ENCODE measurements at places on chromosomes 12 and 14.

GRCh38 chr12:3604748-3605586 is 114.0 kb downstream of the PRMT8 start:
- DNase-seq = no peak

DNA sequence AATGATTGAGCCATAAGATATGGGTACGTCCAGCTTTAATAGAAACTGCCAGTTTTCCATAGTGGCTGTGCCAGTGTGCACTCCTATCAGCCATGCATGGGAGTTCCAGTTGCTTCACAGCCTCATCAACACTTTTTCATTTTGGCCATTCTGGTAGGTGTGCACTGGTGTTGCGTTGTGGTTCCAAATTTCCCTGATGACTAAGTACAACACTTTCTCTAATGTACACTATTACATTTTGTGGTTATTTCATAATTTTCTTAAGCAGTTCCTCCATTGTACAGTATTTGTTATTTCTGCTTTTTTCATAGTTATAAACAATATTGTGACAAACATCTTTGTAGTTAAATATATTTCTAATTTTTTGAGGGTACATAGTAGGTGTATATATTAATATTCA is 21.5 kb upstream of the OAS1 start:
- no peak for DNase-seq

DNA sequence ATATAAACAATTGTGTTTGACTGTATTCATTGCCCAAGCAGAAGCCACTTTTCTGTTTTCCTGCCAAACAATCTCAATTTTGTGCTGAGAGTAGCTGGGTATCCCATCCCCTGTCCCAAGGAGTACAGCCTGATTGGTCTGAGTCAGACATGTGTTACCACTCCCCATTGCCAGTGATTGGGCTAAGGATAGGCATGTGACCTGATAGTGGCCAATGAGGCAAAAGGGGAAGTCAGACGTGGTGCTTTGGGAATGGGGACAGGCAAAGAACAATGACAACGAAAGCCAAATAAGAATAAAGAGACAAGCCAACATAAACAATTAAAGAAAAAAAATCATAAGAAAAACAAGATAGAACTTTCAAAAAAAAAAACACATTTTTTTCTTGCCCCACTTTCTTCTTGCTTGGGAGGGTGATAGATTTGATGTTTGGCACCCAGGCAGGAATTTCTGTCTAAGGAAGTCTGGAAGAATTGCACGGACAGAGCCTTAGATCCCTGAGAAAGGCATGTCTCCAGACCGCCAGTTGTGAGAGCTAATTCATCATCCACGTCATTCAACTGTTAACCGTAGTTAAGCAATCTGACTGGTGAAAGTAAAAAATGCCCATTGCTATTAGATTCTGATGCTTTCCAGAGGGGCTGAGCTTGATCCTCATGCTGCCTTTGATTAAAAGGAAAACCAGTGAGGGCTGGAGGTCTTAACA is 626.6 kb upstream of the TMEM132C start:
- DNase-seq = no peak

DNA sequence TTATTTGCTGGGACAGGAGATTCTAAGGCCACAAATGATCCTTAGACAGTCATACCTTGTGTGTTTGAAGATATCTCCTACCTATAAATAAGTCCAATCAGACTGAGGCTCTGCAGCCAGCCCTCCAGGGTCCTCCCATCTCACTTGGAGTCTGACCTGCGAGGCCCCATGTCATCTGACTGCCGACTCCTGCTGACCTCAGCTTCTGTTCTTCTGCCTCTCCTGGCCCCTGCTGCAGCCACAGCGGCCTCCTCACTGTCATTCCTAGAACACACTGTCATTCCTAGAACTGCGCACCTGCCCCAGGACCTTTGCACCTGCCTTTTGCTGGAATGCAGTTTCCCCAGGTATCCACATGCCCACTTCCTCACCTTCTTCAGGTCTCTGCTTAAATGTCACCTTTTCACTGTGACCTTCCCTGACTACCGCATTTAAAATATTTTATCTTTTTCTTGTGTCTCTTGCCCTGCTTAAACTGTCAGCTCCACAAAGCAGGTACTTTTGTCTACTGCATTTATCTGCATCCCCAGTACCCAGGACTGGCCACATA is 56.5 kb upstream of the RIN3 start:
- no peak for DNase-seq

DNA sequence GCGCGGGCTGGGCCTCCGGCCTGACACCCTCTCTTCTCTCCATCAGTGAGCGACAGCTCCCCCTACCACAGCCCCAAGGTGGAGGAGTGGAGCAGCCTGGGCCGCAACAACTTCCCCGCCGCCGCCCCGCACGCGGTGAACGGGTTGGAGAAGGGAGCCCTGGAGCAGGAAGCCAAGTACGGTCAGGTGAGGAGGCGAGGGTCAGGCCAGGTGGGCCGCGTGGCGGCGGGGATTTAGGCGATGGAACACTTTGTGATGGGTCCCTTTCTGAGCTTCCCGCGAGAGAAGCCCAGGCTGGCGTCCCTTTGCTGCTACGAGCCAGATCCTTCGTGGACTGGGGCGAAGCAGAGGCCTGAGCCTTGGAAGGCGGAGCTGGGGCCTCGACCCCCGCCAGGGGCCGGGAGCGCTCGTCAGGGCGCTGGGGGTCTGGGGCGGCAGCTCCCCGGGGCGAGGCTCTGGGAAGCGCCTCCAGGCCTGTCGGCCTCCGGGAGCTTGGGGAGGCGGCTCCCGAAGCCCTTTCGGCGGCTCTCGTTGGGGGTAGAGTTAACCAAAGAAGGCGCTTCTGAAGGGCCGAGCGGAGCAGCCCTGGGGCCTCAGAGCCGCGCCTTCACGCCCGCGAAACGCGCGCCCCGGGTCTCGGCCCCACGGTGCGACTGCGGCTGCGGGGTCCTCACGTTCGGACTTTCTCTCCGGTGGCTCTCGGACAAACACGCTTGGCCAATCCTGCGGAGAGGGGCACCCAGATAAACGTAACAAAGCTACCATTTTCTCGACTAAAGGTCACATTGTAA is 5.0 kb downstream of the PAX9 start:
- no peak for DNase-seq

- no peak for DNase-seq
Measured at GRCh38 chr14:51811706-51812105, 48.7 kb upstream of the GNG2 start.

DNA sequence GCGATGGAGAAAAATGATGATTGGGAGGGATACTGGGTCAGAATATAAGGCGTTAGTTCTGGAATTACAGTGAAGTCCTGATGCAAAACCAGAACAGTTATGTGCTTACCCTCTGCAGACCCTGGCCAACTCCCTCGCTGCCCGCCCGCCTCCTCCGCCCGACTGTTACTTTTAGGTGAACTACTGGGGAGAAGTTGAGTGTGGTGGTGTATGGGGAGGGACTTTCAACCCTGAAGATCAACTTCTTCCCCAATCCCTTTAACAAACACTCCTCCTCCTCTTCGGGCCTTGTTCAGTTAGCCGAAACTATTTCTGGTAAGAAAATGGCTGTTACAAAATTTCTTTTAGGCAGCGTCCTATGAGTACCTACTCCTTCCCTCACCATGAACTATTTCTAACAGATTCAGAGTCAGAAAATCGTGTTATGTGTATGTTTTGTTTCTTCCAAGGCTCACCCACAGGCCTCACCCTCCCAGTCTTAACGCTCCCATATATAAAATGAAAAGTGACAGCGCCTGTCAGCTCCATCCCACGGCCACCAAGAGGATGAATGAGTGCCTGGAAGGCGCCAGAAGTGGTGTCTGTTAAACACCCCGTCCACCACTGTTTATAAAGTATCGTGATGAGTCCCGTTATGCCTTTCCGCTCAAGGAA is 1.3 kb downstream of the FBXO33 start:
- no peak for DNase-seq

GRCh38 chr12:11960646-11961045 is 110.1 kb upstream of the BCL2L14 start:
- no peak for DNase-seq

- no peak for DNase-seq
Measured at GRCh38 chr12:124506145-124506831, 61.1 kb downstream of the NCOR2 start.

DNA sequence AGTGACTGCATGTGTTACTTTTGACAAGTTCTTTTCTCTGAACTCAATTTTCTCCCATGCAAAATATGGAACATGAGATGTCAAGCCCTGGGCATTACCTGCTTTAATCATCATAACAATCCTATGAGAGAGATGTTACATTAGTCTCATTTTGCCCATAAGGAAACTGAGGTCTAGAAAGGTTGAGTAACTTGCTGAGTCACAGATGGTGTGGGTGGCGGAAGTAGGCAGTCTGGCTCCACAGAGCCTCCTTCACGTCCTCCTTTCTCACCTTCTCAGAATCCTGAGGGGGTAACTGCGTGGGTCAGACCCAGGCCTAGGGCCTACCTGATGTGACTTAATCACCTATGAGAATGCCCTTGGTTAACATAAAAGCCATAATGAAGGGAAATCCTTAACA is 50.7 kb downstream of the TMTC1 start:
- DNase-seq = no peak

DNA sequence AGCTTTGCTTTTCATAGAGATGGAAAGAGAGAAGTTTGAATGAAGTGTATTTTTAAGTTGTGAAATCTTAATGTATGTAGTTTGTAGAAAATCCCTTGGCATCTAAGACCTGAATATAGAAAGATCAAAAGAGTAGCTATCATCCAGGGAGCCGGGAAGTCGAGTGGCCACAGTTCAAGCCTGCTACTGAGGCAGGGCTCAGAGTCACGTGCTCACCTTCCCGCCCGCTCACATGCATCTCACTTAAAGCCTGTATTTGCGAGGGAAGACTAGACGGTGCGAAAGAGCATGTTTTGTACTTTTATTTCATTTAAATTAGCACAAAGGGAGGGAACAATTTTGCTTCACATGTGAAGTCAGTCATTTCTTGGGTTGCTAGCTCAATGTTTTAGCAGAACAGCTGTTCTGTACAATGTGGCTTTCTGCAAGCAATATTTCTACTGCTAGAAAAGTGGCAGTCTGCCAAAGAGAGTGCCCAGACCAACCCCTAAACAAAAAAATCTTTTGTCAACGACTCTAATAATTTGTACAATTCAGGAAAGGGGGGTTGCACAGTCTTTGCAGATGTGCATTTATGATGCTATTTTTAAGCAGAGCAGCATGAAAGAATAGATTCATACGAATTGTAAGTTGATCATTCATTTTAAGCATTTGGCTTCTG is 290.7 kb downstream of the NPAS3 start:
- no peak for DNase-seq

GRCh38 chr14:98907271-98907670 is 364.7 kb downstream of the BCL11B start:
- DNase-seq = no peak

- no peak for DNase-seq
Measured at GRCh38 chr12:122545855-122546254, 18.8 kb downstream of the KNTC1 start.

- no peak for DNase-seq
Measured at GRCh38 chr12:125689576-125690410, 624.6 kb downstream of the AACS start.

- no peak for DNase-seq
Measured at GRCh38 chr14:59358102-59358501, 107.1 kb downstream of the GPR135 start.

DNA sequence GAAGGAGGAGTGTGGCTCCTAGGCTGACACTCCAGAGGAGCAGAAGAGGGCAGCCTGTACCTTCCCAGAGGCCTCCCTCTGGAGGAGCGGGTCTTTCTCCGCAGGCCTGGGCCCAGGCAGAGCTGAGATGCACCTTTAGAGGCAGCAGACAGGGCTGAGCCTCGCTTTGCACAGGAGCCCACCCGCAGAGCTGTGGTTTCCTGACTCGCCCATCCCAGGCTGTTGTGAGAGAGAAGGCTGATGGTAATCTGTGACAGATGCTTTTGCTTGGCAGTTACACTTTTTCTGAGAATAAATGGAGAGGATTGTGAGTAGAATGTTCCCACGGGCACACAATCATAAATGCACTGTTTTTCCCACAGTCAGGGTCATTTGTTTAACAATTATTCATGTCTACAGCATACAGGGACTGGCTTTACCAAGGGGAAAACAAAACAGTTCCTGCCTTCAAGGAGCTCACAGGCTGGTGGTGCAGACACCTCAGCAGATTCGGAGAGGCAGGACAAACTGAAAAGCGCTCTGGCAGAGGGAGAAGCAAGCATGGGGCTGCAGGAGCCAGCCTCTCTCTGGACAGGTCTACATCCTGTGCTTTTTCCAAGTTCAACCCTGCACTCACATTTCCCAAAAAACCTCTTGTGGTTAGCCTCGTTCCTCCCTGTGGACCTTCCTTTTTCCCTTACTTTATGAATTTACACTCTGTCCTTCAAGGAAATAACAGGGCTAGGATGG is 13.9 kb downstream of the EVL start:
- peak; percentile 69 for DNase-seq

GRCh38 chr12:6954316-6955107 is 3.4 kb downstream of the PTPN6 start:
- DNase-seq = no peak

GRCh38 chr12:91261820-91262676 is 79.4 kb upstream of the DCN start:
- DNase-seq = no peak

DNA sequence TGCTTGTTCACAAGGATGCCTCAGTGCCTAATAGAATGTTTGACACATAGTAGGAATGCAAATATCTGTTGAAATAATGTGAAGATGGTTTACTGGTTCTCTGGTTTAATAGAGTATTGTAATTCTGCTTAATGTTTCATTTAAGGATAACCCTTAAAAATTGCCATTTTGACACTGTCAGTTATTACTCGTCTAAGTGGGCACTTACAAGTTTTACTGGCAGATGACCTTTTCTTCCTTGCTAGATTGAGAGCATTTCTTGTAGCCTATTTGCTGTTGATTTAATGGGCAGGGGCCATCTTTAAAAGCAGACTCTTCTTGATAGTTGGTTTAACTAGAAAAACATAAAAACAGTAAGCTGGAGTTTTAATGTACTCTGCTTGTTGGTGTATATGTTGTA is 1.9 kb downstream of the TMEM263 start:
- no peak for DNase-seq

- no peak for DNase-seq
Measured at GRCh38 chr12:74537126-74537706, 419 bp upstream of the ATXN7L3B start.

DNA sequence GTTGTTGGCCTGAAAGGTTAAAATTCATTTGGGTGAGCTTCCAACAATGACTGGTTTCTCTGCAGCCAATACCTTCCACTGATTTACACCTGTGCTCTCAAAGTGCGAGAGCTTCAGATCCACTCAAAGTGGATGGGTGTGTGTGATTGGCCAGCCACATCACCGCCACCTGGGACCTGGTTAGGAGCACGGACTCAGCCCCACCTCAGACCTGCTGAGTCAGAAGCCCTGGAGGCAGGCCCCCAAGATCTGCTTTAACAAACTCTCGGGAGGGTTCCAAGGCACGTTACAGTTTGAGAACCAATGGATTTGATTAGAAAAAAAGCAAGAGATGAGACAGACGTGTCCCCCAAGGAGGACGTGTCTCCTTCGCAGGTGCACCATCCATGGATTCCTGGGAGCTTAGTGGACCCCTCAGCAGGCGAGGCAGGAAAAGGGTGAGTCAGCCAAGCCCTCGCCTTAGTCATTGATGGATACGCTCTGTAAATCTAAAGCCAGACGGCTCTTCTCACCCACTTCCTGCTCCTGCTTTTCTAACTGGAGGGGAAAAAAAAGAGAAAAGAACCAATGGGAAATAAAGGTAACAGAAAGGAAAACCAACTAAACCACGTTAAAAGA is 24.5 kb downstream of the FZD10 start:
- DNase-seq = no peak

- DNase-seq = no peak
Measured at GRCh38 chr14:89425931-89426330, 8.9 kb upstream of the FOXN3 start.
